ENCODE measurements at places on chromosomes 5 and 9.
A peak's percentile ranks its signal among the peaks of the same experiment; 100 is the strongest.

GRCh38 chr9:34123682-34124081, 2.8 kb downstream of the DCAF12 start:
- peak; percentile 36 for DNase-seq

DNA sequence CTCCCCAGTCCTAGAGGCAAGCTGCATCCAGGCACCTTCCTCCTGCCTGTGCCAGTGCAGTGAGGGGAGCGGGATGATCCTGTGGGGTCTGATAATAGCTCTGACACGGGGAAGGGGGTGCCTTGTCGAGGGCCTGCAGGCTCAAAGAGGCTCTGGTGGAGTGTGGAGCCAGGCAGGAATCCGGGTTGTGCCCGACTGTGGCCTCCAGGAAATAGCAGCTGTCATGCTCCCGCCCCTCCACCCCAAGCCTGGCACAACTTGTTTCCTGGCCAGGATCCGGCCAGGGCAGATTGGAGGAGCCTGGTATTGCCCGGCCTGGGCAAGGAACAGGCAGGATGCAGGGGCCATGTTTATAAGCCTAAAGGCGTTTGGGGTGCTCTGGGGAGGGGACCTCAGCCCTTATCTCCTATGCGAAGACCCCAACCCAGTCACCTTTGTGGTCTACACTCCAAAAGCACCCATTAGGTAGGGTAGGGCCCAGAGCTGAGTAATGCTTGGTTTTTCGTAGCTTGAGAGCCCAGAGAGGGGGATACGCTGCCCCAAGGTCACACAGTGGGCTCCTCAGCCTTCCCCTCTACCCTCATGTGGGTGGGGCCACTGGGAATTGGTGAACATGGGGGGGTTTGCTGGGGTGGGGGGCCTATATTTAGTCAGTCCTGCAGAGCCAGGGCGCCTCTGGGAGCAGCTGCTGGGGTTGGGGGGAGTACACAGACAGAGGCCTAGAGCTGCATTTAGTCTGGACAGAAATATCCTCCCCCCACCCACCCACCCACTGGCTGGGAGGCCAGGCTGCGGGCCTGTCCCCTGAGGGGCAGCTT, 12.2 kb downstream of the CXXC5 start:
- no peak for DNase-seq

DNA sequence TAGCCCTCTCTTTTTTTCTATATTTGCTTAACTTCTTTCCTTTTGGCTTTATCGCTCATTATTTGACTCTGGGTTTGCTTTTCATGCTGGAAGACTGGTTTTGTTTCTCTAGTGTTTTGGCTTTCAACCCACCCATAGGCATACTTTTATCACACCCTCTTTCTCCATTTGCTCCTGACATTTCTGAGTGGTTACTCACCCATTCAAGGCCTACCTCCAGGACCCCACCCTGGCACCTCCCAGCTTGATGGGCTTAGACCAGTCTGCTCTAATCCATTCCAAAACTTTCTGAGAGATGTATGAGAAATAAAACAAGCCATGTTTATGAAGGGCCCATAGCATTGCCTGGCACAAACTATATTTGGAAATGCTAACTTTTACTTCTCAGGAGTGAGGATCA, 18.1 kb downstream of the C6 start:
- DNase-seq, result no peak

DNA sequence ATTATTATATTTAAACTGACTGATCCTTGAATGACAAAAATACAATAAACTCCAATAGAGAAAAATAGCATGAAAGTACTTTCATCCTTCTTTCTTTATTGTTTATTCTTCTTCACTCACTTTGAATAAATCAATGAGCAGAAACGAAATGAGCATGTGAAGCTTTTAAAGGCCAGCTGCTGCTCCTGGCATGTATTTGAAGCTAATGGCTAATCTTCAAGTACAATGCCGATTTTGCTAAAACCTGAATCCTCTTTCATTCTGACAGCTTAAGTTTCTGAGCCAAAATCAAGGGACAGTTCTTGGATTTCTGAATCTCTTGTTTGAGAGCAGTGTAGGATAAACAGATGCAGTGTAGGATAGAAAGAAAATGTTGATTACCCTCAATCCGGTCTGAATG, 237.3 kb downstream of the CDH10 start:
- no peak for DNase-seq

- DNase-seq, result no peak
Observed at GRCh38 chr9:134373953-134374300, 47.7 kb downstream of the RXRA start.
